ENCODE measurements at places on chromosomes 13 and 19. TPM values are rescaled to one million over a fixed set of nuclear protein-coding genes. Genes with fewer than 3 reads are reported as not detected.

DNA sequence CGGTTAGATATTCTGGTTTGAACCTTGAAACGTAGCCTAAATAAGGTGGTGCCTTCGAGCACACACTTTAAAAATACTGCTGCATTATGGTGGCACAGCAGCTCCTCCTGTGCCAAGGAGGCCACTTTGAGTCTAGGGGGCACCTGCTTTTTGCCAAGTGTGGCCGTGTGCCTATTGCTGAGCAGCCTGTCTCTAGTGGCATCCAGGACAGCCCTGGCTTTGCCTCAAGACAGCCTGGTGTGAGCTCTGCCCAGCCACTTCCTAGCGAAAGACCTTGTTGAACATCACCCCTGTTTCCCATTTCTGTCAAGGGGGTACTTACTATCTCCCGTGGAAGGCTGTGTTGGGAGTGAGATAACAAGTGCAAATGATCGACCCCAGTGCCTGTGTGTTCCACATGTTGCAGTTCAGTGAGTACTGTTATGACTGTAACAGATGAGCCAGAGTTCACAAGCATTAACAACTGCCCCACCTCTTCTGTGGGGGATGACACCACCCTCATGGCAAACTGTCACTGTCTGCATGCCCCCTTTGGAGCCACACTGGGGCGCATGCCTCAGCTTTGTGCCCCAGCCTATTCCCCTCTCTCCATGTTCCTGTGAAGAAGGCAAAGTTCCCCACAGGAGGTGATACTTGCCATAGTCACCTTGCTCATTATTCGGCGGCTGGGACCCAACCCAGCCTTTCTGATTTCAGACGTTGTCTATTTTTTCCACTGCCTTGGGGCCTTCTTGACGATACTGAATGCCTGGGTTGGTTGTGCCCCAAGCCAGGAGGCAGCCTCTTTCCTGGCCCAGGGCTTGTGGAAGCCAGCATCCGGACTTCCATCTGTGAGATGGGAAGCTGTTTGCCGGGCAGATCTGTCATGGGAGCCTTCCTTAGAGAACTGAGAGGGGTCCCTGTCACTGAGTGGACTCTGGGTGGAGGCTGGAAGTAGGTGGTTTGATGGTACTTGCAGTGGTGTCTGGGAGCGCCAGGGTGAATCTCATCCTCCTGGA, 5.4 kb downstream of the GATAD2A start:
- peak; percentile 62 for DNase-seq
- H3K4me1 ChIP-seq = peaks cover 58% of the 10 kb centered on the region
- H3K4me3 ChIP-seq = no peak overlapping the region
- H3K27me3 ChIP-seq = no peaks in the 10 kb centered on the region
- peak overlapping the region; percentile 68 for H3K27ac ChIP-seq
- H3K36me3 ChIP-seq = peaks cover 28% of the 10 kb centered on the region

- peak overlapping the region; percentile 49 for H3K27ac ChIP-seq
- no peak for DNase-seq
- peaks cover 64% of the 10 kb centered on the region for H3K36me3 ChIP-seq
- H3K4me3 ChIP-seq = no peak overlapping the region
- H3K4me1 ChIP-seq = peaks cover 26% of the 10 kb centered on the region
Measured at GRCh38 chr19:41895745-41896580, 13.0 kb downstream of the ARHGEF1 start.

DNA sequence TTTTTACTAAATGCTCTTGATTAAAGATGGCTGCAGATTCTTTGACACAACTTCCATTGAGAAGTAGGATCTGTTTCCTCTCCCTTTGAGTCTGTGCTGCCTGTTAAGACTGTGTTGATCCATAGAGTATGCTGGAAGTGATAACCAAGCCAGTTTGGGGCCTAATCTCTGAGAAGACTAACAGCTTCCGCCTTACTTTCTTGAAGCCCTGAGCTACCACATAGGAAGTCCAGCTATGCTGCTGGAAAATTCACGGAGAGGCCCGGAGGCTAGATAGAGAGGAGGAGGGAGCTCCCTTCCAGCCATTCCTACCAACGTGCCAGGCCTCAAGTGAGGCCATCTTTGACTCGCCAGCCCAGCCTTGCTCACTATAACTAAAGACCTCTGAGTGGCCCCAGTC, 12.5 kb downstream of the RAP2A start:
- H3K4me3 ChIP-seq = no peak overlapping the region
- H3K27ac ChIP-seq = no peak overlapping the region
- peaks cover 21% of the 10 kb centered on the region for H3K36me3 ChIP-seq
- DNase-seq = no peak

DNA sequence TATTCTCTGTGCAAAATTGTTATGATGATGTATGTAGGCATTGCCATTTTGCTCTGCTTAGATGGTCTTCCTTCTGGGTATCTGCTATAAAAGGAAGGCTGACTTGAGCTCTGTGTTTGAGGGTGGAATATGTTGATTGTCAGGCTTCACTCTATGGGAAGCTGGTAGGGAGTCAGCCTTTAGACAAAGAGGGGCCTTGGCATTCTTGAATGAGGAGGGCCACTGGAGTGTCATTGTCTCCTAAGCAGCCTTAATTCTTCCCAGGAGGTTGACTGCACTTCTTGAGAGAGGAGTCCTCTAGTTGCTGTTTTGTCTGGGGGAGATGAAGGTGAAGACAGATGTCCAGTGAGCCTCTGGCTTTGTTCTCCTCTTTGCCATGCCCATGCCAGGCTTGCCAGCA, 266.8 kb downstream of the KCNRG start:
- H3K27ac ChIP-seq = no peak overlapping the region
- peaks cover 35% of the 10 kb centered on the region for H3K27me3 ChIP-seq
- H3K4me1 ChIP-seq = peaks cover 13% of the 10 kb centered on the region
- DNase-seq = no peak
- H3K36me3 ChIP-seq = peaks cover 2% of the 10 kb centered on the region

- no peaks in the 10 kb centered on the region for H3K4me1 ChIP-seq
- H3K27me3 ChIP-seq = peaks cover 7% of the 10 kb centered on the region
- H3K4me3 ChIP-seq = no peak overlapping the region
- H3K36me3 ChIP-seq = no peaks in the 10 kb centered on the region
- H3K27ac ChIP-seq = no peak overlapping the region
Measured at GRCh38 chr13:78978381-78978998, 319.5 kb upstream of the OBI1 start.

DNA sequence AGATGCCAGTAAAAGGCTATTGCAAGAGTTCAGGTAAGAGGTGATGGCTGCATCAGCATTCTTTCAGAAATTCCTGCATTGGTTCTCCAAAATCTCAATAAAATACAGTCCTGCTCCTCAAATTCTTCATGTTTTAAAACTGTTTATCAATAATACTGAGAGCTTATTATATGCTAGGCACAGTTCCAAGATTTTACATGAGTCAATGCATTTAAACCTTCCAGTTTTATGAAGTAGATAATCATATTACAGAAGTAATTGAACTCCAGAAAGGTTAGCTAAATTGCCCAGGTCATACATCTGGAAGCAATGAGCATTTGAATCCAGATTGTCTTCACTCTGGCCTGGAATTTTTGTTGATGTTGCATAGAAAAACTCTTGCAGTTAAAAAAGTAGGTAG, 282.9 kb upstream of the SLITRK6 start:
- no peaks in the 10 kb centered on the region for H3K27me3 ChIP-seq
- H3K36me3 ChIP-seq = no peaks in the 10 kb centered on the region
- H3K4me1 ChIP-seq = no peaks in the 10 kb centered on the region
- DNase-seq = no peak
- H3K27ac ChIP-seq = no peak overlapping the region

GRCh38 chr13:109509154-109509900, 277.1 kb downstream of the IRS2 start:
- no peak overlapping the region for H3K27ac ChIP-seq
- no peaks in the 10 kb centered on the region for H3K27me3 ChIP-seq
- DNase-seq = no peak
- no peak overlapping the region for H3K4me3 ChIP-seq

GRCh38 chr13:112892426-112893206, 76.4 kb upstream of the MCF2L start:
- no peak for DNase-seq
- H3K27me3 ChIP-seq = peaks cover 18% of the 10 kb centered on the region
- H3K4me3 ChIP-seq = no peak overlapping the region
- no peaks in the 10 kb centered on the region for H3K36me3 ChIP-seq
- no peak overlapping the region for H3K27ac ChIP-seq

GRCh38 chr13:66506979-66507378, 723.2 kb downstream of the PCDH9 start:
- DNase-seq = no peak
- H3K4me3 ChIP-seq = no peak overlapping the region
- H3K36me3 ChIP-seq = no peaks in the 10 kb centered on the region
- H3K27ac ChIP-seq = no peak overlapping the region
- no peaks in the 10 kb centered on the region for H3K27me3 ChIP-seq

GRCh38 chr19:20247016-20247683, 80.1 kb downstream of the ZNF486 start:
- no peak overlapping the region for H3K27ac ChIP-seq
- no peaks in the 10 kb centered on the region for H3K4me1 ChIP-seq
- no peak overlapping the region for H3K4me3 ChIP-seq
- no peak for DNase-seq
- no peaks in the 10 kb centered on the region for H3K36me3 ChIP-seq
- no peaks in the 10 kb centered on the region for H3K27me3 ChIP-seq

DNA sequence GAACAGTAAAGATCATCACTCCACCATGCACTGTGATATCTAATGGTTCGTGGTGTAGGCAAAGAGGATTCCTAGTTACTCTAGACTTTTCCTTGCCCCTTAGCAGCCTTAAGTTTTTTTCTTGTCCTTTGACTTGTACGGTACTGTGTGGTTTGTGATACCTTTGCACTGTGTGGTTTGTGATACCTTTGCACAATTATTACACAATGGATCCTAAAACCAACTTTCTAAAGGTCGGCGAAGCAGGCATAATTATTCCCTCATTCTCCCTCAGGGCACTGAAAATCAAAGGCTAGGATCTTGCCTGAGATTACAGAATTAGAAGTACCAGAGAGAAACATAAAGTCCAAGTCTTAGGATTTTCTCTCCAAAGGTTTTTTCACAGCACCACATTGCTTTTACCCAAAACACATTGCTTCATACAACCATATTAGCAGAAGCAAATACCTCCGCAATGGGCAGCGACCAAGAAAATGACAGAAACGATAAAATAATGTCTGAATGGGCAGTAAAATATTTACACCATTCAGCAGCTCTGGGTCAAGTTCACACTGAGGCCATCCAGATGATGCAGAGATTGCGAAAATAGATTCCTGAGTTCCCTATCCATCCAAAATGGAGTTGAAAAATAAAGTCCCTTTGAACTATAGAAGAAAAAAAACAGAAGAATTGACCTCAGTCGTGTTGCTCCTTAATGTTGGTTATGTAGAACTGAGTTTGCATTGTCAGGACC, 106.4 kb downstream of the FGF14 start:
- H3K4me1 ChIP-seq = no peaks in the 10 kb centered on the region
- H3K36me3 ChIP-seq = no peaks in the 10 kb centered on the region
- DNase-seq = no peak
- no peak overlapping the region for H3K27ac ChIP-seq
- H3K27me3 ChIP-seq = no peaks in the 10 kb centered on the region

GRCh38 chr19:3673506-3674439, 26.5 kb downstream of the PIP5K1C start:
- peaks cover 7% of the 10 kb centered on the region for H3K36me3 ChIP-seq
- H3K27me3 ChIP-seq = no peaks in the 10 kb centered on the region
- H3K4me1 ChIP-seq = peaks cover 7% of the 10 kb centered on the region
- DNase-seq = no peak

DNA sequence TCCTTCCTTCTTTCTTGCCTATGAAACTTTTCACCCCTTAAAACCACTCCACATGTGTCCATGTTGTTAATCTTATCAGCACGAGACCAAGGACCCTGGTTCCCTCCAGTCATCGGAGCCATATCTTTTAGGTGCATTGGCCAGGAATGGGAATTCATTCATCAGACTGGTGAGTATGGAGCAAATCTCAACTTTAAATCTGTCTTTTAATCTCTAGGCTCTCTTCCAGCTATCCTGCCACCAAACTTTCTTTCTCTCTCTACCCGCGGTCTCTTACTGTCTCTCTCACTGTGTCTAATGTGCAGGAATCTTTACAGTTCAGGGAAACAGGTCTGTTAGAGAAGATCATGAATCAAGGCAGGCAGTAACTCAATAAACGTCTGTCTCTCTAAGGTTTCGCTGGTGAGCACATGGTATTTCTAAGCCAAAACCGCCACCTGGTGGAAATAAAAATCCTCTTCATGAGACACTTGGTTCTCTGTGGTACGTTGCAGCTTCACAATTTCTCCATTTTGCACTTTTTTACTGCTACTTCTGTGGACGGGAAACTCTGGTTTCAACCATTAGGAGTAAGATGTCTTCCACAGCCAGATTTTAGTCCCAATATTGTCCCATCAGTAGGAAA, 16.1 kb downstream of the LGALS16 start:
- no peaks in the 10 kb centered on the region for H3K36me3 ChIP-seq
- H3K4me3 ChIP-seq = no peak overlapping the region
- H3K4me1 ChIP-seq = peaks cover 25% of the 10 kb centered on the region
- H3K27ac ChIP-seq = no peak overlapping the region
- peak; percentile 88 for DNase-seq

GRCh38 chr13:48505012-48505411, 27.9 kb downstream of the RCBTB2 start:
- DNase-seq = peak; percentile 70
- H3K27ac ChIP-seq = peak overlapping the region; percentile 84
- peaks cover 14% of the 10 kb centered on the region for H3K36me3 ChIP-seq
- peaks cover 64% of the 10 kb centered on the region for H3K4me1 ChIP-seq
- H3K4me3 ChIP-seq = peak overlapping the region; percentile 64

DNA sequence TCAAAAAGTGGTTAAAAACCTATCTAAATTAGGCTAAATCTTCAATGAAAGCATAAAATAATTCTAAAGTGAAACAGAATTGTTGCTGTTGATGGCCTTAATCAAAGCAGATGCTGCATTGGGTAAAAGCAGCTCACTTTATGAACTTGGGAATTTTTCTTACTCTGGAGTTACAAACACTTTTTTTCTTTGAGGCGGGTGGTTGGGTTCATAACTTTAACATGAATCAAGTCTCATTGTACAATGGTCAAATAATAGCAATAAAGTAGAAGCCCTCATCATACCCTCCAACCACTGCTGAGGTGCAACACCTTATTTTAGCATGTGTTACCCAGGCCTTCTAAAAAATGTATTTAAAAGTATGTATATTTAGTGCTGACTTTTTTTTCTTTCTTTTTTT, 29.1 kb downstream of the NUP58 start:
- H3K4me1 ChIP-seq = peaks cover 3% of the 10 kb centered on the region
- H3K27me3 ChIP-seq = no peaks in the 10 kb centered on the region
- no peak overlapping the region for H3K27ac ChIP-seq
- no peak for DNase-seq

- no peak overlapping the region for H3K4me3 ChIP-seq
- H3K27ac ChIP-seq = no peak overlapping the region
- DNase-seq = no peak
- peaks cover 11% of the 10 kb centered on the region for H3K36me3 ChIP-seq
Measured at GRCh38 chr13:100212904-100213553, 124.1 kb downstream of the PCCA start.

Gene ZNF419
- total RNA-seq = 4.9 TPM

Gene LHB
- total RNA-seq = not detected

Gene DNAAF3
- total RNA-seq = not detected

Gene THSD8
- total RNA-seq = 26.8 TPM

Gene LILRA5
- total RNA-seq = not detected

Gene MAST3
- 17.2 TPM for total RNA-seq

Gene TNNI3
- total RNA-seq = not detected

Data from activated CD4-positive, alpha-beta T cell treated with anti-CD3 and anti-CD28 coated beads, Interleukin-2, amount 10 ng/mL, durations not matched to agents 24 days and 14 days (primary cell).